NCI-H1417 treated with DMSO at 0.1 percent for 48 hours (cell line): ENCODE measurements at places on chromosomes 16 and 17.
A peak's percentile ranks its signal among the peaks of the same experiment; 100 is the strongest.

DNA sequence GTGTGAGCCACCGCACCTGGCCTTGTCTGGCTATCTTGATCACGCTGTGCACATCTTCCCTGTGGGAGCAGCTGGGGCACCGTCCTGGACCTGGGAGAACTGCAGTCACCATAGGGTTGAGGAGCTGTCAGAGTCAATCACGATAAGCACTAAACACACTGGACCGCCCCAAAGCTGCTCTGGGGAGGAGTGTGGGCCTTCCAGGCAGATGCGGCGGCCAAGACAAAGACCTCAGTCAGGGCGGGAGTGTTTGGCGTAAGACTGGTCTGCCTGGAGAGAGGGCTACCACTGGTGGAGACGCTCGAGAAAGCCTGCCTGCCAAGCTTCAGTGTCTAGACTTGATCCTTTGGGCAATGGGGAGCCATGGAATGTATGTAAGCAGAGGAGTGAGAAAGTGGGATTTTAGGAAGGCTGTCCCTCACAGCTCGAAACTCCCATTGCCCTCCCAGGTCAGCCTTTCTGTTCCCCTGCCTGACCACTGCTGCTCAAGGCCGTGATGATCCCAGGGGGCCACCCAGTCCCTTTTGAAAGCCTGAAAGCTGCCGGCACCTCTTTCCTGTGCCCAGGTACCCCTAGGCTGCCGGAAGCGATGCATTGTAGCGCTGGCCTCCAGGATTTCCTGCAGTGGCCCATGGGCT lies 29.3 kb upstream of the CIBAR2 start:
- no peak for DNase-seq

DNA sequence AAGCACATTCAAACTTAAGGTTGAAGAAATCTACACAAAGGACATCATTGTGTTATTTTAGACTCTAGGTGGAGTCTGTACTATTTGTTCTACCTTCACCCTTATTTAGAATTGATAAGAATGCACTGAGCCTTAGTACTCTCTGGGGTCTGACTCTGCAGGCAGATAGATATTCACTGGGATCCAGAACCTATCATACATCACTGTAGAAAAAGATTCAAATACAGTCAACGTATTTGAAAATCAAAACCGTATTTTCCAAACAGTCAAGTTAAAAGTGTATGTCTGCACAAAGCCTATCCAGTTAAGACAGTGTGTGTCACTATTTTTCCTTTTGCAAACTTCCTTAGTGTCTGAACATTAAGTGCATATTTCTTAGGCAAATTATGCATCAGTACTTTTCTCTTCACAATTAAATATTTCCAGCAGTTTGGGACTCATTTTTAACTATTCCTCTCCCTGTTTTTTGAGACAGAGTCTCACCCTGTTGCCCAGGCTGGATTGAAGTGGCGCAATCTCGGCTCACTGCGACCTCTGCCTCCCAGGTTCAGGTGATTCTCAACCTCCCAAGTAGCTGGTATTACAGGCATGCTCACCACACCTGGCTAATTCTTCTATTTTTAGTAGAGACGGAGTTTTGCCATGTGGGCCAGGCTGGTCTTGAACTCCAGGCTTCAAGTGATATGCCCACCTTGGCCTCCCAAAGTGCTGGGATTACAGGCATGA lies 22.3 kb downstream of the MOSMO start:
- no peak for DNase-seq

- no peak for DNase-seq
Observed at GRCh38 chr17:48031966-48032365, 5.6 kb downstream of the COPZ2 start.

DNA sequence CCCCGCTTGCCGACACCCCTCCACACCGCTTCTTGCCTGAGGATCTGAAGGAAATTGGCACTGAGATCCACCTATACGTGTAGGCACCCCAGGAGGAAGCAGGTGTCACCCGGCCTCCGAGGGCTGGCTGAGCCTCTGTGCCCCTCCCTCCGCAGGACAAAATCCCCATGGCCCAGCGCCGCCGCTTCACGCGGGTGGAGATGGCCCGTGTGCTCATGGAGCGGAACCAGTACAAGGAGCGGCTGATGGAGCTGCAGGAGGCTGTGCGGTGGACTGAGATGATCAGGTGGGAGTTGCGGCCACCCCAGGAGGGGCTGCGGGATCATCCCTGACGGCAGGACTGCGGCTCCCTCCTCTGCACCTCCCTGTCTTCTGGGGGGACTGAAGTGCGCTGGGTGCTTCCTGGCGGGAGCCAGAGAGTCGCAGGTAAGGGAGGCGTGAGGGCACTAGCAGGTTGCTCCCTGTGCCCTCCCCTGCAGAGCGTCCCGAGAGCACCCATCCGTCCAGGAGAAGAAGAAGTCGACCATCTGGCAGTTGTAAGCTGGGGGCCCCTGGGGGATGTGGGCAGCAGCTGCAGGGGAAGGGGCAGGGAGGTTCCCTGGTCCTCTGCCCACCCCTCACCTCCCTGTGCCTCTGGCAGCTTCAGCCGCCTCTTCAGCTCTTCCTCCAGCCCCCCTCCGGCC lies 9.0 kb downstream of the NME3 start:
- no peak for DNase-seq

GRCh38 chr16:72890587-72890986 lies 157.3 kb downstream of the ZFHX3 start:
- DNase-seq, result no peak

- DNase-seq, result no peak
Observed at GRCh38 chr17:61064087-61064951, 335.3 kb upstream of the TBX2 start.

DNA sequence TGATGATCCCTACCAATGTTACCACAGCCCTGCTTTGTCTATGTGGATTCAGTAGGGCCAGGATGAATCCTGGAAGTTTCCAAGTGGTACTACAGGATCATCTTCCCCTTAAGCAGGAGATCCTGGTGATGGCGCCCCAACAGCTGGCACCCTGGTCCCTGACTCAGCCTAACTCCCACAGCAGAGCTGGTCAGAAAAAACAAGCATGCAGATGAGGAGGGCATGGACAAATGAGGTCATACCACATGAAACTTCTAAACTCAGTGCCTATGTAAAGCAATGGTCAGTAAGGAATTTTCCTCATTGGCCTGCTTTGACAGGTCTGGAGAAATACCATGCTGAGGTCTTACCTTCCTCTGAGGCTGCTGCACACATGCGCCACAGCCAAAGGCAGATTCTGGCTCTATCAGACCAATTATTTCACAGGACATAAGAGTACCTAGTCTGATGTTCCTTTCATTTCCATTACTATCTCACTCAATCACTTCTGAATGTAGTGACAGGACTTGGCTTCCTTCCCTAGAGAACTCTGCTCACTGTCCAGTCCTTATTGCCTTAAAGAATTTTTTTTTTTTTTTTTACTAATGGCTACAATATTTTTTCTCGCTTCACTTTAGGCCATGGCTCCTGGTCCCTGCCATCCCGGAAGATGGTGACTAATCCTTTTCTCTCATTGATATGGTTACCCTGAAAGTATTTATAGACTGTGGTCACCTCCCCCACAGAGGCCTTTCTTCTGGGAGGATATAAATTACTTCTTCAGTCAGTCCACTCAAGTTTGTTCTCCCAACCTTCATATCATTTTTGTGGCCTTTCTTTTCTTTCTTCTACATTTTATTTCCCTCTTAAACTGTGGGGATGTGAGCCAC lies 525.2 kb upstream of the PSMD7 start:
- DNase-seq, result no peak

GRCh38 chr17:10058921-10059683 lies 139.3 kb downstream of the GAS7 start:
- no peak for DNase-seq

GRCh38 chr17:44932096-44932786 lies 15.3 kb downstream of the KIF18B start:
- no peak for DNase-seq

DNA sequence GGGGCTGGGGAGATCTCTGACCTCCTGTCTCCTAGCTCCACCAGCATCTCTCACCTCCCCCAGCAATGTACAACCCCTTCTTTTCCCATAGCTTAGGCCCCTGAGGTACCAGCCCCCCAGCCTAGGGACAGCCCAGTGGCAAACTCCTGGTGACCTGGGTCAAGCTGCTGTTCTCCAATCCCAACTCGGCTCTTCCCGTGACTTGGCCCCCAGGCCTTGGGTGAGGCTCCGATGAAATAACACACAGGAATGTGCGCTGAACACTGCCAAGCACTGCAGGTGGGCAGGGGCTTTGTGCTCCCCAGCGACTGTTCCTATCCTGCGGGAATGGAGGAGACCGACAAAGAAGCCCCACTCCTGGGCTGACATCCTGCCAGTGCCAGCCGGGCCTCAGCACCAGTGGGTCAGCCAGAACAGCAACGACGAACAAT lies 63.7 kb upstream of the AMZ2 start:
- no peak for DNase-seq

DNA sequence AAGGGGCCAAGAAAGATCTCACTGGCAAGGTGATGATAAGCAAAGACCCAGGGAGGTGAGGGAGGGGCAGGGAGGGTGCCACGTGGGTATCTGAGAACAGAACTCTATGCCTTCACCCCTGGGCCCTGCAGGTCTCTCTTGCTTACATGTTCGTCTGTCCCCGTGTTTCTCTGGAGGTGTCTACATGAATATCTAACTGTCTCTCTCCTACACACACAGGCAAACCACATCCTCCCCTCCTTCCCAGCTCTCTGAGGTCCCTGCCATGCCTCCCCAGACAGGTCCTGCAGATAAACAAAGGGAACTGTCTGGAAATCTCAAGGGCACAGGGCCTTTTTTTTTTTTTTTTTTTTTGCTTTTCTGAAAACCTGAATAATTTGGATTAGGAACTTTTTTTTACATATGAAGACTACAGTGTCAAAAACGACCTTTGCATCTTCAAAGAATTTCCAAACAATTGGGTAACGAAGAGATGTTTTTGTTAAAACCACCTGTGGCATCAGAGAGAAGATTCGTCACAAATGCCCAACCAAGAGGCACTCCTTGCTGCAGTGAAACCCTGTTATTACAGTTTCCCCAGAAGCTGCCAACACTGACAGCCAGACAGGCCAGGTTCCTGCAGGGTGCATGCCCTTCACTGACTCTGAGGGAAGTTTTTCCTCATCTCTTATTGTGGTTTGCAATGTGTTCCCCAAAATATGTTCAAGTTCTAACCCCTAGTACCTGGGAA lies 17.8 kb downstream of the PLLP start:
- DNase-seq, result no peak

- DNase-seq, result no peak
Observed at GRCh38 chr16:3202903-3203539, 15.0 kb downstream of the OR1F1 start.

DNA sequence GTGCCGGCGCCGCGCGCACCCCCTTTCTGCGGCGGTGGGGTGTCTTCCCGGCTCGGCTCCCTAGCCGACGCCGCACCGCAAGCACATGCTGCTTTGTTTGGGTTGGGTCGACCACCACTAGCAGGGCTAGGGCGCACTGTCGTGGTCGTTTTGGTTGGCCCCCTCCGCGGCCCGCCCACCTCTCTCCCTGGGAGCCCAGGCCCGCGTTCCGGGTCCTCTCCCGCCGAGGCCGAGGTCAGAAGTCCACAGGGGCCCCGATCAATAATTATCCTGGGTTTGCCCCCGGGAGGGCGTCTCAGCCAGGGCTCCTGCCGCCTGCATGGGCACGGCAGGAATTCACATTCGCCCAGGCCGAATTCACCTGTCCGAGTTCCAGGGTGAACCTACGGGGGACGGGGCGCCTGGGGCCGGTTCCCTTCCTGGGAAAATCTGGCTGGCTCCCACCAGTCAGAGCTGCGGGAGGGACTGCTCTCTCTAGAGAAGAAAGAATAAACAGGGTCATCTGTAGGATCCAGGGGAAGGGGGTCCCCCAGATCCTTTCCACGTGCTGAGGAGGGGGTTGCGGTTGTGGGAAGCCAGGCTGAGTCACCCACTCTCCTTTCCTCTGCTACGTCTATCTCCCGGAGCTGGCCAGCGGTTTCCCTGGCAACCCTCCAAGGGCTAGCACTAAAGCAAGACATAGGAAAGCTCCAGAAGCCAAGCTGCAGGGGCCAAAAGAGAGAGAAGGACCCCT lies 584 bp upstream of the STAT5B start:
- DNase-seq, result peak; percentile 14

- DNase-seq, result no peak
Observed at GRCh38 chr17:32126325-32126724, 16.0 kb upstream of the RHOT1 start.

- DNase-seq, result no peak
Observed at GRCh38 chr17:78235885-78236284, 4.5 kb downstream of the TMEM235 start.

DNA sequence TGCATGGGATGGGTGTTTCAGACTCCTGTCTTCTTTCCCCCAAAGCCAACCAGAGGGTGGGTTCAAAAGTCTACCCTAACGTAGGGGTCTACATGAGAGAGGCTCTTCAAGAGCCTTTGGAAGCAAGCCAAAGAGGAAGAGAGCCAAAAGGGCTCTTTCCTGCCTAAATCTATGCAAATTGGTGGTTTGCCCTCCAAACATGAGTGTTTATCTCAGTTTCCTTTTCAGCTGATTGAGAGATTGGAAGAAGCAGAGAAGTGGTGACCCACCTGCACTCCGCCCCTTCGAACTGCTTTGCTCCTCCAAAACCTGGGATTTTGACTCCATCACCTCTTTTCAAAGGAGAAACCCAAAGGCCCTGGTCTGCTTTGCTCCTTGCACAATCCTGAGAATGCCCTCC lies 65.4 kb upstream of the MAF start:
- no peak for DNase-seq

- no peak for DNase-seq
Observed at GRCh38 chr17:49698005-49698404, 9.8 kb downstream of the SLC35B1 start.

GRCh38 chr17:27893841-27894503 lies 807 bp upstream of the LYRM9 start:
- no peak for DNase-seq

DNA sequence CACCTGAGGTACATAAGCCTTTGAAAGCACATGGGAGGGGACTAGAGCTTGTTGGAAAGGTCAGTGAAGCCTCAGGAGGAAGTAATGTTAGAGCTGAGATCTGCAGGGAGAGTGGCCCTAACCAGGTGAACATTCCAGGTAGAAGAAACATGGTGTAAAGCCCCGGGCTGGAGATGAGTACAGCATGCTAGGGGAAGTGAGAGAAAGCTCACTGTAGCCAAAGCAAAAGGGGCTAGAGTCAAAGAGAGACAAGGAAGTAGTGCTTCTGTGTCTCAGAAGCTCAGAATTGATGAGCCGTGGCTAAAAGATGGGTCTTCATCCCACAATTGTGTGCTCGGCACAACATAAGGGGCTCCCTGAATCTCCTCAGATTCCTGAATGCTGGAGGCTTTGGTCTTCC lies 481.8 kb downstream of the XYLT1 start:
- DNase-seq, result no peak
